Activated CD4-positive, alpha-beta T cell treated with anti-CD3 and anti-CD28 coated beads for 36 hours (primary cell): ENCODE measurements at places on chromosomes 7 and 10. TPM values are rescaled to one million over a fixed set of nuclear protein-coding genes. Genes with fewer than 3 reads are reported as not detected.

- no peak for DNase-seq
Observed at GRCh38 chr7:28588602-28589001, 176.3 kb downstream of the CREB5 start.

PLAC9 gene
- not detected for total RNA-seq

FKBP9 gene
- total RNA-seq = 0.37 TPM

DNA sequence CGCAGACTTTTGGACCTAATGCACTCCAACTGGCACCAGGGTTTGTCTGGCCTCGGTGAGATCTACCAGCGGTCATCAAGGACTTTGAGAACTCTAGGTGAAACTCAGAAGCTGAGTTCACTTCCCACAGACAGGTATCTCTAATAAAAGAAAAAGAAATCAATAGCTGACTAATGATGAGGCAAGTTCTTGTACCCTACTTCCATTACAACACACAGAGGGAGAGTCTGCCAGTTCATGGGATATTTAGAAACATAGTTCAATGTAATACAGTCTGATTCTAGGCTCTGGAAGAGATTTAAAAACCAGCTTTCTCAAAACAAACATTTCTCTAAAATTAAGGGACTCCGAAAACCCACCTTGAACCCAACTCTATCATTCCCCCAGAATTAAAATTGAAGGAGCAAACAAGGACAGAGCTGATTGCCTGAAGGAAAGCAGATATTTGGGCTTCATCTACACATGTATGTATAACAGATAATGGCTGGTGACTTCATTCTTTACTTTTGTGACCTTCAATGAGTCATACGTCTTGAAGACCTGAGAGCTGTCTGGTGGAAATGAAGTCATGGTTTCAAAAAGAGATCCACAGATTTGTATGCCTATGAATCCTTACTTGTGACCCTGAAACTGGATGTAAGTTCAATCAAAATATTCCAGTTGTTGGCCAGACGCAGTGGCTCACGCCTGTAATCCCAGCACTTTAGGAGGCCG lies 2.7 kb upstream of the PNLIPRP1 start:
- DNase-seq = no peak
